Gastroesophageal sphincter (tissue), 4 donors: ENCODE measurements at places on chromosomes 6 and 20. TPM values are rescaled to one million over a fixed set of nuclear protein-coding genes. Genes with fewer than 3 reads are reported as not detected.

Gene PGC
- total RNA-seq = 0.62 TPM

Gene OLIG3
- not detected for total RNA-seq

DNA sequence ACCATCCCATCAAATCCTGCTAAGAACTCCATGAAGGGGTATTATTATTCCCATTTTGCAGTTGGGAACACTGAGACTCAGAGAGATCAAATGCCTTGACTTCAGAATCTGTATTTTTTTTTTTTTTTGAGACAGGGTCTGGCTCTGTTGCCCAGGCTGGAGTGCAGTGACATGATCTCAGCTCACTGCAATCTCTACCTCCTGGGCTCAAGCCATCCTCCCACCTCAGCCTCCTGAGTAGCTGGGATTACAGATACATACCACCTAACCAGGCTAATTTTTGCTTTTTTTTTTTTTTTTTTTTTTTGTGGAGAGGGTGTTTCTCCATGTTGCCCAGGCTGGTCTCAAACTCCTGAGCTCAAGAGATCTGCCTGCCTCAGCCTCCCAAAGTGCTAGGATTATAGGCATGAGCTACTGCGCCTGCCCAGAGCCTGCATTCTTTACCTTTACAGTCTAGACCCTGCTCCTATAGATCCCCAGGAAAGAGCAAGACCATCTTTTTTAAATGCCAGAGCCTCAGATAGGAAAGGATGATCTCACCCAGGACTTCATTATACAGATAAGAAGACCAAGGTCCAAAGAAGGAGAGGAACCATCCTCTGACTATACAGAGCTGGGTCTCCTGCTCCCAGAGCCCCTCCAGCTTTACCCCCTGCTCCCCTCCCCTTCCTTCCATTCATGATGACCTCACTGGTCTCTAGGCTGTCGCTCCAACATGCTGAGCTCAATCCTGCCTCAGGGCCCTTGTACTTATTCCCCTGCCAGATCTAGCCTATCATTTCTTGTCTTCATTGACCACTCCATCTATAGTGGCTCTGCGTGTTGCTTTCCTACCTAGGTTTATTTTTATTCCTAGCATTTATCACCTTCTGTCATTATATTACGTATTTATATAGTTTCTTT is 138.6 kb downstream of the CEBPB start:
- no peak for ATAC-seq

- no peak for ATAC-seq
Measured at GRCh38 chr6:43119482-43119881, 43.4 kb downstream of the PTK7 start.

DNA sequence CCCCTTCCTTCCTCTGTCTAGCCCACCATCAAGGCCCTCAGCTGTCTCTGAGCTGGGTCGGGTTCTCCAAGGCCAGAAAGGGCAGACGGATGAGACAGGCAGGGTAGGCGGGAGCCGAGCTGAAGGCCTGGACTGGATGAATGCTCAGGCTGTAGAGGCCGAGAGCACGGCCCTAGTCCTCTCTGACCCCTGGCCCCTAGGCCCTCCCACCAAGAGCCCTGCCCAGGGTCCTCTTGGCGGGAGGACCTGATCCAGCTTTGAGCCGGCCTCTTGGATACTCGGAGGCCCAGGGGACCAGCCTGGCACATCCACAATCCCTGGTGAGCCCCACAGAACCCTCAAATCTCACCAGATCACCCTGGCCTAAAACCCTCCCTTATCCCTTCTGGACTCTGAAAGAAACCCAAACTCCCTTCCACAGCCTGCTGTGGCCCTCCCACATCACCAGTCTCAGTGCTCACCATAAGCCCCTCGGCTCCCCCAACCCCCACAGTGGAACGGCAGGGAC is 8.2 kb downstream of the ADISSP start:
- no peak for ATAC-seq

- ATAC-seq = no peak
Measured at GRCh38 chr20:1112908-1113307, 5.5 kb upstream of the PSMF1 start.

DNA sequence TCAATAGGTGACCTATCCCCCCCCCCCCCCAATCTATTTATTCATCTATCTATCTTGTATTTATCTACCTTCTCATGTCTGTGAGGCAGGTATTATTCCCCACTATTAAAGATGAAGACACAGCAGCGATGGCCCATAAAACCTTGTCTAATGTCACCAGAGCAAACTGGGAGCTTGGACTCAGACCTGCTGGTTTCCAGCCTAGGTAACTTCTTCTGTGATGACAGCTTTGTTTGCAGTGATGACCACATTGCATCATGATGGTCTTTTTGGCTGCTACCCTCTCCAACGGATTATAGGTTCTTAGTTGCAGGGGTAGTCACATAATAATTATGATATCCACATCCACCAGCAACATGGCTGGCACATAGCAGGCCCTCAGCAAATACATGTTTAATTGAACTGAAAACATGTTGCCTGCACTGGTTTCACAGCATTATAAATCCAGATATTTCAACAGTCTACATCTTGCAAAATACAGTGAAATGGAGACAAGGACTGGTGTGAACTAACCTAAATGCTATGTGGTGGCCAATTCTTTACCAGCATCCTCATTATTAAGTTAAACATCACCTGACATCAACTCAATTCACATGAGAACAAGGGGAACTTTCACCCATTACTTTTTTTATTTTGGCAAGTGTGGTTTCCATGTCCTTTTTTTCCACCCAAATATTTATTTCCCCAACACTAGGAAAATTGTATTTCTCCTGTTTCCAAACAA is 712.5 kb upstream of the NRSN1 start:
- ATAC-seq = no peak
